BJ (cell line): ENCODE measurements at places on chromosomes 5 and 9.

DNA sequence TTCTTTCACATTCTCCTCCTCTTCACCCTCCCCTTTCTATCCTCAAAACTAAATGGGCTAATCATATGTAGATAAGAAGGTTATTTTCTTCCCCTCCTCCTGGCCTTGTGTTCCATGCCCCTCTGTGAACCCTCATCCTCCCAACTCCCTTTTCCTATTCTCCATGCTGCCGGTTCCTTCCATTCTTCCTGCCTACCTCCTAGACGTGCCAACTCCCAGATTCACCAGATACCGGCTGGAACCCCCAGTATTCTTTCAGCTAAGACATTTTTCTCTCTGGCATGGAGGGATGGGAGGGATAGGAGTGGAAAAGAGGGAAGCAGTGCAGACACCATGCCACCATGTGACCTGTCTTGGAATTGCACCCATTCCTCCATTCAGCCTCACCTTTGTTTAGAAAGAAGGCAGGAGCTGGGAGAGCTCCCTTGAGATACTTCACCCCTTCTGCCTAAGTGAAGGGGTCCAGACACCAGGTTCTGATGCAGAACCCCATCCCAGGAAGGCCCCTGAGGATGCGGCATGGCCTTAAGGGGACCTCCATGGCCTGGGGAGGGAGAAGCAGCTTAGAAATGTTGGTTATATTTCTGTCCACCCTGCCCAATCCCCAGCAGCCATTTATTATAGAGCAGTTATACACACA is 4.8 kb downstream of the DNAJB5 start:
- no peak for DNase-seq

DNA sequence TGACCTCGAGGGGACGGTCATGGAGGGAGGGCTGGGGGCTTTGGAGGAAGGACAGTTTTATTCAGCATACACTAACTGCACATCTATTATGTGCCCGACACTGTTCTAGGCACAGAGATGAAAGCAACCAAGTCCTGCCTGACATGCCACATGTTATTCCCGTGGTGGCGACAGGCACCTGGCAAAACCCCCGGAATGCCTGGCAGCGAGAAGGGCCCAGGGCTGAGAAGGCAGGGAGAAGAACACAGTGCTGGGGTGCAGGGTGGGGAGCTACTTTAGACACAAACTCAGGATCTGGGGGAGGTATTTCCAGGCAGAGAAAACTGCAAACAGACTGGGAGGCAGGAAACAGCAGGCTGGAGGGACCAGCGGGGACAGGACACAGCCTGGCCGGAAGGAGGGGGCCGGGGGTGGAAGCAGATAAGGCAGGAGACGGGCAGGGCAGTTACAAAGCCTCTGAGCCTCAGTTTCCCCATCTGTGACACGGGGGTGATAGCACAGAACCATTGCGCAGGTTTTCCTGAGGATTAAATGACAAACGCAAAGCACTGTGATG is 77.7 kb downstream of the STK10 start:
- no peak for DNase-seq

DNA sequence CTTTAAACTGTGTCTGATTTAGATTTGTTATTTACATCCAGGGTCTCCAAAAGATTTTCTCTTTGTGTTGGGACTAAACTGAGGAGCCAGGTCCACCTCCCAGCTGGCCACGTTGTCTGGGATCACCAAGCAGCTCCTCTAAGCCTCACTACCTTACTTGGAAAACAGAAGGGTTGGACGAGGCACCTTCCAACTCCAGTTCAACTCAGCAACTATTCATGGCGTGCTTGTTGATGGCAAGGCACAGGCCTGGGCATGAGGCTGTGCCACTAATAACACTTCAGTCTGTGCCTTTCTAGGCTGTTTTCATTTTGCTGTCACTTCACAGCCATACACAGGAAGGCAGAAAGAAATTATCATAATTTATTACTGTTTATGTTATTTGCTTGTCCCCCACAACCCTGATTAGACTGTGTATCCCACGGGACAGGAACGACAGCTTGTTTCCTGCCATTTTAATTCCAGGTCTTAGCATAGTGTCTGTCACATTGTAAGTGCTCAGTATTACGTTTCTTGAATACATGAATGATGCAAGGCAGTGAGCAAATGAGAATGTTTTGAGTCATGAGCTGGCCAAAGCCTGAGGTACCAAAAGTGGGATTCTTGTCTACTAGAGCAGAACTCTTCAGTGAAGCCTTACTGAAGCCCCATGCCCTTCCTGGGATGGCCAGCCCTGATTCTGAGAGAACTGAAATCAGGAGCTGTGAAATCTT is 125.8 kb downstream of the GALNT10 start:
- DNase-seq = no peak

DNA sequence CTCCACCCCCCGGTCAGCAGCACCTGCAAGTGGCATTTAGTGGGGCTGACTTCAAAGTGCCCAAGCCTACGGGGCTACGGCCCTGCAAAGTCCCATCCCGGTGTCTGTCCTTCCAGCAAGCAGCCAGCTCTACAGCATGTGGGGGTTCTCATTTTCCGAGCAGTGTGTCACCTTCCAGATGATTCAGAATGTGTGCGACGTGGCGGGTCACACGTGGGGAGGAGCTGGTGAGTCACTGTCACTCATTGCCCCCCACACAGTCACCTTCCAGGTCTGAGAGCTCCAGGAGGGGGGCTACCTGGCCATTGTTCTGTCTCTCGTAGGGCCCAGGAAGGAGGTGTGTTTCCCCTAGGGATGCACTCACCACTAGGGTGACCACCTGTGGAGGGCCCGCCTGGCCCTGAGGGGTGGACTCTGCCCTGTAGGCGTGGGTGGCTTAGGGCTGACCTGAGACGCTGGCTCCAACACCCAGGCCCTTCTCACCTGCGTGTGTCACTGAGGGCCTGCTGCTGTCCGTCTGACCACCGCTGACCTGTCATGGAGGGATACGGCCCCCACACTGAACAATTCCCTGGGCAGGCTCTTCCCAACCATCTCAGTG is 70.2 kb downstream of the SEMA4D start:
- no peak for DNase-seq

DNA sequence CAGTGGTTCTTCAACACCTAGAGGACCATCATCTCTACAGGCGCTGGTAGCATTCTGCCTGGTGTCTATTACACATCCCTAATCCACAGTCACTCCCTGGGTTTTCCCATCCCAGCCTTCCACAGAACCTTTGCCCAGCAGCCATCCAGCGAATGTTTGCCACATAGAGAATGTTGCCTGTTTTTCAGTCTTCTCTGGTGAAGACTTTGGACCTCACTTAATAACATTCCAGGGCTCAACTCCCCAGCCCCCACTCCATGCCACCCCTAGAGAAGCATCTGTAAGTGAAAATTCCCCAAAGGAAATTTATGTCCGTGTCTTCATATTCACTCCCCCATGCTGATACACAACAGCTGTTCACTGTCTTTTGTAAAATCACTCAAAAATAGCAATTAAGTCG is 249.6 kb downstream of the AOPEP start:
- no peak for DNase-seq

- DNase-seq = peak; percentile 55
These were observed 13.1 kb upstream of the DCAF12 start for GRCh38 chr9:34139477-34140146.

GRCh38 chr5:59054963-59055528 is 472.2 kb downstream of the RAB3C start:
- no peak for DNase-seq

GRCh38 chr5:79806741-79807140 is 117.1 kb downstream of the CMYA5 start:
- no peak for DNase-seq

DNA sequence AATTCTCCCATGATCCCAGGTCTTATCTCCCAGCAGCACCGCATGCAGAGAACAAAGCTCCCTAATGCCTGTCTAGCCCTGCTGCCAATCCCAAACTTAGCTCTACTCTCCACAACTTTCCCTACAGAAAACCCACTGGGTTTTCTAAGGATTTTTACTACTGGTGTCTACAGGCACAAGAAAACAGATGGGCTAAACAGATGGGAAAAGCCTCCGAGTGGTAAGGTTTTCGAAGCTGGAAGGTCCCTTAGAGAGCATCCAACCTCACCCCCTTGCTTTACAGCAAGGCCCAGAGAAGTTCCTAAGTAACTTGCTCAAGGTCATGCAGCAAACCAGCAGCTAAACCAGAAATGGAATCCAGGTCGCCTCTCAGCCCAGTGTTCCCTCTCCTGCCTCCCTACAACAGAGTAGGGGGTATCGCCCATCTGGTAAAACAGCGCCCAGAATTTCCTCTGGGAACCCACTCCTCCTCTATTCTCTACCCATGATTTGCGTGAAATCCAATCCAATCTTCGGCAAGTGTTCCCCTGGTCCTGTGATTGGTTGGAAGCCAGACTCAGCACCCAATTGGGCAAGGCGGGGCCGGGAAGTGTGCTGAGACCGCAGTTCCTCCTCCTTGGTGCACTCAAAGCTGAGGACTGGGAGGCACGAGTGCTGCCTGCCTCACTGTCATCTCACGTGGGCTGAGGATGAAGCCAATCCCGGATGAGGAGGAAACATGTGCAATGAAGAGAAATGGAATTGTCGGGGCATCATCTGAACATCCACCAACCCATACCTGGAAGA is 20.8 kb downstream of the CPLX2 start:
- DNase-seq = no peak

DNA sequence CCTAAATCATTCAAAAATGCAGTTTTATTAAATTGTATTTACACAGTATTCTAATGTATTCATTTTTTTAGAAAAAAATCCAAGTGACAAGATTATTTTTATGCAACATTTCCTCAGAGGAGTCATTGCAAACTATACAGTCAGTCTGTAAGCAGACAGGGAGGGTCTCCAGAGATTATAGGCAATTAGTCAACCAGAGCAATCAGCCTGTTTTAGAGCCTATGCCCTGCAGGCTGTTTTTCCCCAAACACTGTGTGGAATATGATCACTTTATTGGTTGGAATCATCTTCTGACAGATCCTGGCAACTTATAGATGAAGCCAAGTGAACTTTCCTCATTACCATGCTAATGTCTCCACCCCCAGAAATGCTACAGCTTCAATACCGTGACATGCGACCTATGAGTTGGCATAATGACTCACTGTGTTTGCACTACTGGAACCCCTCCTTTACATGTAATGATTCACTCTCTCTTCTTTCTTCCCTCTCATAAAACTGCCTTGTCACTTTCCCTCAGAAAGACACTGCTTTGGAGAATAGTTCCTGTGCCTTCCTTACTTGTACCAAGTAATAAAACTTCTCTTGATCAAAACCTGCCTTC is 577.7 kb upstream of the FTMT start:
- peak; percentile 13 for DNase-seq

GRCh38 chr5:56272765-56273164 is 39.6 kb upstream of the ANKRD55 start:
- DNase-seq = no peak

DNA sequence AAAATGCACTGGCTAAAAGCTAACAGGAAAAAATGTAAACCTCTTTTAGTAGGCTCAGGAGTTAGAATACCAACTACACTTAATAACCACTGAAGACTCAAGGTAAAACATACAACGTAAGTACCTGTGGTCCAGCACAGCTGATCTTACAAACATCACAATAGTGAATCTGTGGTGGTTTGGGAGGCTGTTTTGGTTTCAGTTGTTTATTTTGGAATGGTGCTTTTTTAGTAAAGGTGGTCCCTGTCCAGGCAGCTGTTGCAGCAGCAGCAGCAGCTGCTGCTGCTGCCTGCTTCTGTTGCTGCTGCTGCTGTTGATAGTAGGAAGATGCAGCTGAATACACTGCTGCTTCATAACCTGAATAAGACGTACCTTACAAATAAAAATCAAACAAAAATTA is 37.9 kb downstream of the ZFR start:
- no peak for DNase-seq

GRCh38 chr9:81611664-81612063 is 77.7 kb downstream of the TLE1 start:
- DNase-seq = no peak
